ENCODE measurements at places on chromosomes 5 and 9. TPM values are rescaled to one million over a fixed set of nuclear protein-coding genes. Genes with fewer than 3 reads are reported as not detected.

The SECISBP2 gene
- total RNA-seq, result 27.8 TPM

The ARID3C gene
- 0.22 TPM for total RNA-seq

The FST gene
- 30.8 TPM for total RNA-seq

The NCS1 gene
- 54.2 TPM for total RNA-seq

The SV2C gene
- not detected for total RNA-seq

The CCDC187 gene
- total RNA-seq, result under 0.01 TPM

The FAM153A gene
- 0.62 TPM for total RNA-seq

The IL5 gene
- total RNA-seq, result not detected

The C1QTNF3 gene
- total RNA-seq, result 1.4 TPM

The SLC6A19 gene
- not detected for total RNA-seq

The PCDHA12 gene
- 0.11 TPM for total RNA-seq

The GFRA3 gene
- total RNA-seq, result not detected

The GMCL2 gene
- total RNA-seq, result not detected

The SMIM23 gene
- total RNA-seq, result not detected

The FANCC gene
- 3.0 TPM for total RNA-seq

The ZFP37 gene
- 3.1 TPM for total RNA-seq

The TLX3 gene
- not detected for total RNA-seq
